ENCODE measurements at places on chromosomes 1 and 21.

DNA sequence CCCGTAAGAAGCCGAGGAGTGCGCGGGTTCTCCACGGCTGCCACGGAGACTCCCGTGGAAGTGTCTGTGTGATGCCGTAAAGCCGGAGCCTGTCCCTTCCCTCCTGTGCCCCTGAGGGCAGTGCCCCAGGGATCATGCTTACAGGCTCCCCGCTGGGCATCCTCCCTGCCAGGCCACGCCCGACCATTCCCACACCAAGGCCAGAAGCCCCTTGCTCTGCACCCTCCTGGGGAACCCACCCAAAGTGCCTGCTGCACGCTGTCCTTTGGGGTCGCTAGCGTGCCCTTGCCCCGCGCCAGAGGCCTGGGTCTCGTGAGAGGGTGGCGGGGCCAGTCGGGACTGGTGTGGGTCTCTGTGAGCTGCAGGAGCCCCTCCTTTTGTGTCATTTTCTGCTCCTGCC, 228.5 kb upstream of the C1orf174 start:
- no peak for DNase-seq

GRCh38 chr1:43530483-43531106, at the start of gene PTPRF:
Gene PTPRF, plus strand, starts transcription at chr1:43530883. Its CDS starts 14,193 bp downstream, at chr1:43545076.
- no peak for DNase-seq

DNA sequence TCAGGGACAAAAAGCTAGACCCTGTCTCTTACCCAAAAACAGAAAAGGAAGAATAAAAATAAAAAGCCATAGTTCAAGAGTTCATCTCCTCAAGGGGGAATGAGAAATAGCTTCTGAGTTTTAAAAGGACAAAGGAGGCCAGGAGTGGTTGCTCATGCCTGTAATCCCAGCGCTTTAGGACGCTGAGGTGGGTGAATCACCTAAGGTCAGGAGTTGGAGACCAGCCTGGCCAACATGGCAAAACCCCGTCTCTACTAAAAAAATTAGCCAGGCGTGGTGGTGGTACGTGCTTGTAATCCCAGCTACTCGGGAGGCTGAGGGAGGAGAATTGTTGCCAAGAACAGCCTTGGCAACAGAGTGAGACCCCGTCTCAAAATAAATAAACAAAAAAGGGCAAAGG, 38.6 kb upstream of the CPLANE2 start:
- no peak for DNase-seq

GRCh38 chr1:14572861-14573260, 25.6 kb upstream of the KAZN start:
- DNase-seq: no peak

GRCh38 chr1:203033917-203034316, 7.6 kb downstream of the PPFIA4 start:
- DNase-seq: no peak

GRCh38 chr1:203051841-203052324, 25.6 kb downstream of the PPFIA4 start:
- DNase-seq: no peak

- no peak for DNase-seq
These were observed 2.4 kb downstream of the MCL1 start for GRCh38 chr1:150576794-150577556.
